Dermis blood vessel endothelial cell (primary cell): ENCODE measurements at places on chromosomes 6 and 20. TPM values are rescaled to one million over a fixed set of nuclear protein-coding genes. Genes with fewer than 3 reads are reported as not detected.

The PRDM13 gene
- total RNA-seq: not detected in 2 replicates

DNA sequence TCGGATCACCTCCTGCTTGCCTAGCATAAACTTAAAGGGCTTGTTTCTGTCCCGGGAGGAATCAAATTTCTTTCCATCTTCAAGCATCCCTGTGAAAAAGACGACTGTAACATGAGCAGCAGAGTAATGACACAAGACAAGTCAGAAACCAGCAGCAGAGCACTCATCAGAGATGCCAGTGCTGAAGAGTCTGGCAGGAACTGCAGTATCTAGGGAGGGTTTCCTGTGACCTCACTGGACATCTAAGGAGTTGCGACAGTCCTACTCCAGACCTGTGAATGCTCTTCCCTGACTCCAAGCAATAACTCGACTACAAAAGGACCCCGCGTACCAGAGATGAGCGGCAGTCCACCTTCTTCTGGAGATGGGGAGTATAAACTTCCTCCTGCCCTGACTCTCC is 17.3 kb downstream of the FKBP1A start:
- DNase-seq: peak; percentile 62

DNA sequence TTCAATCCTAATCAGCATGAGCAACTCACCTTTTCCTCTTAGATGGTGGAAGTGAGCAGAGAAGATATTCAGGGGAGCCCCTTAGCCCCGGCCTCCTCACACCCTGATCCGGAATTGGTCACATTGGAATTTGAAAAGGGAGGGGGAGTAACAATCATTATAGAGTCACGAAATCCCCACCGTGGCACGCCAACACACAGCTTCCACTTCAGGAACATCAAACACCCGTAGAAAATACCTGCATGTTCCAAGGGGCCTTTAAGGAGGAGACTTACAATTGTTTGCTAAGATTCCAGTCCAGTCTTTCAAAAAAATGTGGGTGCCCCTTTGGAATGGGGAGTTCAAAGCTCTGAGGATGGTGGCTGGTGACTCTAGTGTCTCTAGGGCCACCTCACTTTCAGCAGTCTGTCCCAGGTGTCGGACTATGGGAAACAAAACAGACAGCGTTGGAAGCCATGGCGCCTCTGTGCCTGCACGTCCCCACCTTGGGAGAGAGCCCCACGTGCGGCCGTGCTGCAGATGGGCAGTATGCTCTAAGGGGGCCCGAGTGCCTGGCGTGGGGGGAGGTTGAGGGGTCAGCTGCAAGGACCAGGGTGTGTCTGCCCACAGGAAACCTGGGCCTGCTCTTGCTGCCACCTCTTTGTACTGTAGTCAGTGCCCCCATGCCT is 2.4 kb downstream of the CD93 start:
- peak; percentile 61 for DNase-seq

GRCh38 chr6:105804424-105804823 is 281.7 kb upstream of the PRDM1 start:
- no peak for DNase-seq

The CST5 gene
- total RNA-seq: not detected in 2 replicates

GRCh38 chr6:75204217-75204958 is 1.5 kb downstream of the COL12A1 start:
- DNase-seq: peak; percentile 91

DNA sequence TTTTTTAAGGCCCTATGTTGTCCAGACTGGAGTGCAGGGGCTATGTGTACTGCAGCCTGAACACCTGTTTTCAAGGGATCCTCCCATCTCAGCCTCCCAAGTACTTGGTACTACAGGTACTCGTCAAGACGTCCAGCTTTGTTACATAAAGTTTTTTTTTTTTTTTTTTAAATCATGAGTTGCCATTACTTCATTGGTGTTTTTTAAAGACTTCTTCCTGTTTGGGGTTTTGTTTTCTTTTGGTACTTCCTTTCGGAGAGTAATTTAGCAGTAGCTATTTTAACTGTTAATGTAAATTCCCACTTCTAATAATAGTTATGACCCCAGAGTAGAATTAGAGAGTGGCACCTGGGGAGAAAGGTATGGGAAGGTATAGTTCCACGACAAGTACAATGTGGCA is 10.5 kb downstream of the ZNFX1 start:
- no peak for DNase-seq

- no peak for DNase-seq
Measured at GRCh38 chr6:124479991-124480430, 482.2 kb upstream of the RNF217 start.

GRCh38 chr6:152605342-152605741 is 31.8 kb downstream of the SYNE1 start:
- DNase-seq: no peak

The KCNK5 gene
- 0.17 TPM in 1 of 2 replicates, not detected in the other for total RNA-seq

The GPX5 gene
- total RNA-seq: not detected in 2 replicates

GRCh38 chr20:15603506-15603905 is 969.7 kb downstream of the KIF16B start:
- DNase-seq: no peak

The SOX18 gene
- total RNA-seq: 82.5 and 123 TPM in 2 replicates

- DNase-seq: no peak
Measured at GRCh38 chr6:14549871-14550270, 432.3 kb downstream of the CD83 start.

- DNase-seq: no peak
Measured at GRCh38 chr6:158039178-158039557, 57.5 kb downstream of the SYNJ2 start.

- DNase-seq: no peak
Measured at GRCh38 chr20:17943343-17943742, 25.3 kb downstream of the SNX5 start.

DNA sequence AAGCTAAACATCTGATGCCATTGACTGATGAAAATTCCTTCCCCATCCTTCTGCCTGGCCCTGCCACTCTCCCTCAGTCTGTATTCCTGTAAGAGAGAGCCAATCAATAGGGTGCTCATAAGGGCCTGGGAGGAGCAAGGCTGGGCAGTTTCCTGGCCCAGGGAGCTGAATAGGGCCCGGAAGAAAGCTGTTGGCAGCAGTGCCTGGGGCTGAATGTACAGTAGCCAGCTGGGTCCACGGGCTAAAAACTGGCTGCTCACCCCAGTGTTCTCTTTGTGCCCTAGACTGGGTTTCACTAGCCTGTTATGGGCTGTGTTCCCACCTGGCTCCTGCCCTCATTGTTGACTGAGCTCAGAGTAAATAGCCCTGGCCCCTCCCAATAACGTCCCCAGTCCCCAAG is 1.7 kb upstream of the WFDC2 start:
- DNase-seq: no peak

DNA sequence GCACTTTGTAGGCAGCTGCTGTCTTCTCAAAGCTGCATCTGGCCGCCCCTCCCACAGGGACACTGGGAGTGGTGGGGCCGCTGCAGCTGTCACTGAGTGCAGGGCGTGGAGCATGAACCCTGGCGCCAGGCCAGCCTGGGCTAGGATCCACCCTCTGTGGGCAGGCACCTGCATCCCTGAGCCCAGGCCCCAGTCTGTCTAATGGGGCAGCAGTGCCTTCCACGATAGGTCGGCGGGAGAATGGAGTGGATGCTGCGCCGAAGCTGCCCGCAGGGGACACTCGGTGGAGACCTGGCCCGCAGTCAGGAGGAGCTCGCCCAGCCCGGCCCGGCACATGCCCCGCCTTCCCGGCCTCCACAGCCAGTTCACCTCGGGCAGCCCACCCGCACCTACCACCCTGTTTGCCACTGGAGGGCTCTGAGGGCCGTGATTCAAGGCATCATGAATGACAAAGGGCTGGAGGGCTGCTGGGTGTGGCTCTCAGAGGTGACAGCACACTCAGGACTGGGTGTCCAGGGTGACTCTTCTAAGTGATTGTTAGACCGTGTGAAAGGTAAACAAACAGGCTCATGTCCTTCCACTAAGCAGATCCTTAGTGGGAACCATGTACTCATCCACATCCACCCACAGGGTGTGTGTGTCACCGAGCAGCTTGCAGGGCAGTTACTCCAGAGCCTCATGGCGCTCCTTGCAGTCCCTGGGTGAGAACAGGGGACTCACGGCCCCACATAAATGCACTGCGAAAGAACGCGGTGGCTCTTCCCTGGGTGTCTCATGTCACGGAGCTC is 133.9 kb downstream of the AGPAT4 start:
- no peak for DNase-seq
